ENCODE measurements at places on chromosomes 4 and X. TPM values are rescaled to one million over a fixed set of nuclear protein-coding genes. Genes with fewer than 3 reads are reported as not detected.

DNA sequence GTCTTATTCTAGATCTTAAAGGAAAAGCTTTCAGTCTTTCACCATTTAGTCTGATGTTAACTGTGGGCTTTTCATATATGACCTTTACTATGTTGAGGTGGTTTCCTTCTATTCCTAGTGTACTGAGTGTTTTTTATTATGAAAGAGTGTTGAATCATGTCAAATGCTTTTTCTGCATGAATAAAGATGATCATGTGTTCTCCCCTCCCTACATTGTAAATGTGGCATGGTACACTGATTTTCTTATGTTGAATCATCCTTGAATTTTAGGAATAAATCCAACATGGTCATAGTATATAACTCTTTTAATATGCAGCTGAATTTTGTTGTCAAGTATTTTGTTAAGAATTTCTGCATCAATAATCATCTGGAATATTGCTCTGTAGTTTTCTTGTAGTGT, 4.3 kb downstream of the CLGN start:
- no peak for DNase-seq

DNA sequence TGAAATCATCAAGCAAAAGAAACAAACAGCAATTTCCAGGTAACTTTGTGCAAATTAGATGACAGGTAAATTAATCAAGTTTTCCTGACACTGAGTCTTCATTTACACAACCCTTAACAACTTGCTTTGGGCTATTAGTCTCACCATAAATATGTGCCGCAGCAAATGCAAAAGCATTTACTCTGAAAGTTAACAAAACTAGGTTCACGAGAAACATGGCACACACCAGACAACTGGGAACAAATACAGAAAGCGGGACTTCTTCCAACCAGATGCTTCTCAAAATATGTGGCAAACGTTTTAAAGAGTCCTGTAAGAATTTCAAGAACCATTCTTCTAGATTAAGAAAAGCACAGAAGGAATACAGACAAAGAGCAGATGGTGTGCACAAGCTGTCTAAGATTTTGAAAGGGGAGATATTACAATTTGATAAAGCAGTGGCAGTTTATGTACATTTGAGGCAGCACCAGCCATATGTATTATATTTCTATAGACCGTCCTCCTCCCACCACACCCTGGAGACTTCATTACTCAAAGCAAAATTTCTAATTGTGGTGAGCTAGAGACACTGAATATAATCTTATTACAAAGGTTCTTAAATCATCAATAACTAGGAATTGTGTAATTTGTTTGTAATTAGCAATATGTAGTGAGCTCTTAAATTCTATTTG, 192.5 kb upstream of the ADAMTS3 start:
- DNase-seq, result no peak

GRCh38 chr4:42152507-42153504, at the start of gene BEND4:
Gene BEND4, minus strand, starts transcription at chr4:42152655. Its CDS starts 512 bp downstream, at chr4:42152143.
- DNase-seq, result no peak

DNA sequence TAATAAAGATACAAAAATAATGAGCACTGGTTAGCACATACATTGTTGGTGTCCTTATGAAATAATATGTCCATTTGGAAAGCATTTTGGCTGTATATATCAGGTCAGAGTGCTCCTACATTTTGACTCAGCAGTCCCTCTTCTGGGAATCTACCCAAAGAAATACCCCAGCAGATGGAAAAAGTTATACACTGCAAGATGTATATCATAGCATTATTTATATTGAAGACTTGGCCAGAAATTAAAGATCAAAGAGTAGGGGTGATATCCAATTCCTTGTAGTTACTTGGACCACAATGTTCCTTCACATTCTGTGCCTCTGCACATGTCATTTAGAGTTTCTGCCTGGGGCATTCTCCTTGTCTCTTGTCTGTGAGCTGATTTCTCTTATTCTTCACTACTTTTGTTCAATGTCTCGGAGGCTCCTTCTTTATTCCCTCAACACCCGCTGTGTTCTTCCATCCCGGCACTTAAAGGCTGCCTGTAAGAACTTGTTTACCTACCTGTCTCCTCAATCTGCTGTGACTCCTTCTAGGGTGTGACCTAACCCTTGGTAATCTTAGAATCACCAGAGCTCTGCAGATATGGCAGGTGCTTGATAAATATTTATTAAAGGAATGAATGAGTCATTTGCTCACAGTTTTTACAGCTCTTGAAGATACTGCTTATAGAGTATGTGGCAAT, 3.1 kb upstream of the TSPAN5 start:
- DNase-seq, result no peak

NMU gene
- 0.55 TPM for total RNA-seq

BANK1 gene
- total RNA-seq, result 0.96 TPM

PORCN gene
- total RNA-seq, result 14.5 TPM

DNA sequence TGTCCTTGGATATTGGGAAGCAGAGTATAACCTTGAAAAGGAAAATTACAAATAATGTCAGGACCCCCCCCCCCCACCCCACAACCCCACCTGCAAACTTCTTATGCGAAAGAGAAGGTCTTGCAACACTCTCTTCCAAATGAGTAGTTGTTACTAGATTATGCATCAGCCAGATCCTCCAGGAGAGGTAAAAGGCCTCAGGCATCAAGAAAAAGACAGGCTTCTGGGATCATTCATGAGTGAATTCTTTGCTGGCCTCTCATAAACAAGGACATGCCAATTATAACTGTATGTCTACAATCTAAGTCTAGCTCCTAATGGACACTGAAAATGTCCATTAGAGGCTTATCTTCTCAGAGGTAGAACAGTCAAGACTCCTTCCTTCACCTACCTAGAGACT, 1443.3 kb downstream of the RAPGEF2 start:
- DNase-seq, result no peak

- no peak for DNase-seq
Observed at GRCh38 chrX:150504397-150505182, 63.8 kb upstream of the MTM1 start.

CCDC110 gene
- 0.14 TPM for total RNA-seq

PTCHD1 gene
- total RNA-seq, result 0.68 TPM

- DNase-seq, result no peak
Observed at GRCh38 chrX:148713981-148714380, 213.6 kb downstream of the AFF2 start.

AR gene
- 0.25 TPM for total RNA-seq

DNA sequence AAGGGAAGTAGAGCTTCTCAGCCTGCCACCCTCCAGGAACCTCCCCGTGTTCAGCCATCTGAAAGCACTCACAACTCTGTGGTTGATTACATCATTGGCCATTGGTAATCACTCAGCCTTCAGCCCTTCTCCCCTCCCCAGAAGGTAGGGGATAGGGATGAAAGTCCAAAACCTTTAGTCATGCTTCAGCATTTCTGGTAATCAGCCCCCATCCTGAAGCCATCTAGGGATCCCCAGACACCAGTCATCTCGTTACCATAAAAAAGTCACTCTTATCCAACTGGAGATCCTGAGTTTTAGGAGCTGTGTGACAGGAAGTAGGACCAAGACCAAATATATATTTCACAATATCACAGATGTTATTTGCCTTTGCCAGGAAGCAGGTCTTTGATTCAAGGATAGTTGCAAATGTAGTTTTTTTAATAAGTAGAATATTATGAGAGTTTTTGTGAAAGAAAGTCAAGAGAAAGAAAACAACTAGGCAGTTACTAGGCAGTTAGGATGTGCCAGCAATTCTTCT, 364.6 kb upstream of the NOCT start:
- peak; percentile 90 for DNase-seq

GRCh38 chr4:156957556-156957955, 14.0 kb downstream of the PDGFC start:
- no peak for DNase-seq

GRCh38 chr4:54550395-54551171, 107.2 kb upstream of the KIT start:
- DNase-seq, result no peak

PGAM4 gene
- not detected for total RNA-seq

DNA sequence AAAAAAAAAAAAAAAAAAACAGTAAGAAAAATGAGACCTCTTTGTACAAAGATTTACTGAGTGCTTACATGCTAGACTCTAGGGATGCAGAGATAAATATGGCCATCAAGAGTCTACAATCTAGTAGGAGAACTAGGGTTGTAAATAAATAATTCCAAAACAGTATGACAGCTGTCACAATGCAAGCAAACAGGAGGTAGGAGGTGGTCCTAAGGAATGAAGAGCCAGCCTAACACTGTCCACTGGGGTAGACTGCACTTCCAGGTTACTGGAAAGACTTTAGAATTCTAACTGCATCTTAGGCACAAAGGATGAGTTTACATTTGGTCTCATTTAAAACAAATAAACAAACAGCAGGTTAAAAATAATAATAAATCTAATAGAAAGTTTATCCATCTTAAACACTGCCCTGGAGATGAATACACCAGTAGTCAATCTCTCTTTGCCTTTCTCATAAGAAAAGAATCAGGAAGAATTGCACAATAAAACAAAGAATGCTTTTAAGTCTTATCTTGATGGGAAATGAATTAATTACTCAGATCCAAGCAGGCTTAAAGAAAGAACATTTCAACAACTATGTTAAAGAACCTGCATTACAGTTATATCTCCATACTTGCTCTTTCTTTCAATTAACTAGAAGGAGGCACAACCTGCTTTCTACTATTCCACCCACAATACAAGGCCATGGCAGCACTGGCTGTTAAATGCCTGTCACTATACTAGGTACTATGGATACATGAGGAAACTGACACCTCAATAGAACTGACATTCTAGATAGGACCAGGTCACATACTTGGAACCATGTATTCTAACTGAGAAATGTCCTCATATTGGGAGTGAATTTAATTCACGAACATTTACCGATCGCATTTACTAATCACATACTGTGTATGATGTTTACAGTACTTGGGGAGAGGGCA, 12.7 kb downstream of the ADGRA3 start:
- no peak for DNase-seq

GRCh38 chrX:104430072-104430741, 135.8 kb upstream of the IL1RAPL2 start:
- no peak for DNase-seq

HSD17B13 gene
- 0.04 TPM for total RNA-seq

GRCh38 chr4:108024878-108025165, 35.1 kb downstream of the HADH start:
- peak; percentile 16 for DNase-seq

HS3ST1 gene
- total RNA-seq, result 2.4 TPM

GRCh38 chrX:20971250-20971649, 403.0 kb upstream of the CNKSR2 start:
- DNase-seq, result no peak

SPP1 gene
- total RNA-seq, result 160 TPM
